Kidney tubule cell (primary cell): ENCODE measurements at places on chromosomes 11 and 22.
A peak's percentile ranks its signal among the peaks of the same experiment; 100 is the strongest.

DNA sequence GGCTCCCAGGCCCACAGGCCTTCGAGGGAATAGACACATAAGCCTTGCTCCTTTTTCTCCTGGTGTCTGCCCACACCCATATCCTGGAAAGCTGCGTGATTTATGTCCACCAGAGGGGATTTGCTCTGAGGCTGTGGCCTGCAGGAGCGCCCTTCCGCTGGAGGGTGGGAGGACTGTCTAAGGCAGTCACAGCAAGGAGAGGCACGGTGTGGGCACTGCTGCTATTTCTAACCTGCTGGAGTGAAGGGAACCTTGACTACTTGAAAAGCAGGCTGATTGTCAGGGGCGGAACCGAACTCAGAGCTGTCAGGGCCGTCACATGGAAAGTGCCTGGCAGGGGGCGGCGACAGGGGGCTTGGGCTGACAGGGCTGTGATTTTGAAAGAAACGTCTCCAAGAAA is 3.7 kb downstream of the UPB1 start:
- DNase-seq = no peak

DNA sequence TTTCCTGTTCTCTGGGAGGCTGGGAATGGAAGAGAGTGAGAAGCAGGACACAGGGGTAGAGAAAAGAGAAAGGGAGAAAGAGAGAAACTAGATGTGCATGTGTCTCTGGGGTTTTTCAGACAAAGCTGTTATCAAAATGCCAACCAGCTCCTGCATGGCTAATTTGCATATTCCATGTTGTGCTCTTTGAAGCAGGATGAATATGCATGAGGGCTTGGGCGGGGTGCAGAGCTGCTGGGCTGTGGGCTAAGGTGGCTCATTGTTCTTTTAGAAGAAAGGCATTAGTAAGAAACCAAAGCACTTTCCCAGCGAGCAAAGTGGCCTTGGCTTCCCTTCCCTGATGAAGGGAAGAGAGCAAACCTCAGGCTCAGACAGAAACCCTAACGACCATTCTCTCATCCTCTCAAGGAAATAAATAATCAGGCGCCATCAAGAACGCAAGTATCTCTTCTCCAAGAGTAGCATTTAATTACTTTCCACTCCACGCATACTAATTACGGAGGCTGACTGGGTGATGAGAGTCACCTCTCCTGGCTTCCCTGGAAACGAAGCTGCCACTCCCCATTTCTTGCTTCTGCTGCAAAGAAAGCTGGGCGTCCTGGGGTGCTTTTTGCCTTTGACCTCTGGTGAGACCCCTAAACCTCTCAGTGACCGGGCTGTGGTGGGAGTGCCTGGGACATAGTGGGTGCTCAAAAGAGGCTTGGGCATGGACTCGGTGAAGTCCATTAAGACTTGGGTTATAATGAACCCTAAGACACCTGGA is 54.2 kb downstream of the FEZ1 start:
- no peak for DNase-seq

GRCh38 chr11:75035911-75036565 is 47.3 kb downstream of the NEU3 start:
- peak; percentile 94 for DNase-seq

DNA sequence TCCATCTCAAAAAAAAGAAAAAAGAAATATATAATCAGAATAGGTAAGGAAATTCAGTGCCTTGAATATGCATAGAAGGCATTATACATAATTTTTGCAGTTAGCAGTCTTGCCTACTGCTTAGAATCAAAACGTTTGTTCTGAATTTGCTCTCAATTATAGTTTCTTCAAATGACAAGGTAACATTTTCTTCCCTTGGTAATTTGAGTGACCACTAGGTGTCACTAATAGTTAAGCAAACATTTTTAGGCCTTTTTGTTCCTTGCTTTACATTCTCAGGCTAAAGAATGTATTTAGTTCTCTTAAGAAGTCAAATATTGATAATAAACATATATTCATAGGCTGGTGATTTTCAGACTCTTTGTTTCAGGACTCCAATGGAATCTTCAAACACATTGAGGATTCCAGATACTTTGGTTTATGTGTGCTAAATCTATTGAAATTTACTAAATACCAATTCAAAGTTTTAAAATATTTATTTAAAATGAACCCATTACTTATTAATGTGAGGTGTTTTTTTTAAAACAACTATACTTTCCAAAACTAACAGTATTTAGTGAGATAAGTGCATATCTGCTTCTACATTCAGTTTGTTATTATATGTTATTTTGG is 55.0 kb upstream of the DEPDC7 start:
- peak; percentile 55 for DNase-seq

- no peak for DNase-seq
Observed at GRCh38 chr11:121564948-121565684, 112.3 kb upstream of the SORL1-AS1 start.

DNA sequence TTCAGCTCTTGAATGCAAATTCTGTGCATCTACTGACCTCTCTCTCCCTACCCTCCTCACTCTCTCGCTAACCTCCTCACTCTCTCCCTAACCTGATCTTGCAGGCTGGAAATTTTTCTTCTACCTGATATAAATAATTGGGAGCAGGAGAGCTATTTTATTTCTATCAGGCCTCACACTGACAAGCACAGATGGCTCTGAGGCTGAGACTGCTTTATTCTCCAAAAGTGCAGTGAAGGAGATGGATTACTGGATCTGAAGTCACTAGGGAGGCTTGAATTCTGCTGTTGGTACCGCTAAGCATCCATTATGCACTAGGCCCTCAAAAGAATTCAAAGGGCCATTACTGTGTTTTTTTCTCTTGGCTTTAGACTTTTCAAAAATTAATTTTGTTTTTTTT is 19.4 kb upstream of the LDHA start:
- no peak for DNase-seq

GRCh38 chr11:133104009-133104744 is 428.1 kb downstream of the OPCML start:
- no peak for DNase-seq

- DNase-seq = peak; percentile 62
Observed at GRCh38 chr22:24432059-24432853, 4.9 kb downstream of the ADORA2A start.

- peak; percentile 94 for DNase-seq
Observed at GRCh38 chr11:27977031-27977430, 130.9 kb downstream of the KIF18A start.

GRCh38 chr11:74786574-74786973 is 37.9 kb downstream of the RNF169 start:
- DNase-seq = no peak

DNA sequence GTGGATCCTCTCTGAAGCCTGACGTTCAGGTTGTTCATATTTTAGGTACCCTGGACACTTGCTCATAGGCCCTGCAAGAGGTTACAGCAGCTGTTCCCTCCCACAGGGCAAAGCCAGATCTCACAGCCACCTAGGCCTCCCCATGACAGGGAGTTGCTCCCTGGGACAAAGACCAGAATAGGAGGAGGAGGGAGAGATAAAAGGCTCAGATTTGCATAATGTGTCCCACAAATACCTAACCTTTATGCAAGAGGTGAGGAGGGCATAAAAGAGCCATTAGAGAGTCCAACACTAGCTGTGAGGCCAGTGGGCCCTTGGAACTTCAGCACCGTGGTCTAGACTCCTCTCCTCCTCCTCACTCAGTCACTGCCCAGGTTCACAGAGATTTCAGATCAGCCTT is 33.8 kb downstream of the ZNF280B start:
- DNase-seq = no peak

DNA sequence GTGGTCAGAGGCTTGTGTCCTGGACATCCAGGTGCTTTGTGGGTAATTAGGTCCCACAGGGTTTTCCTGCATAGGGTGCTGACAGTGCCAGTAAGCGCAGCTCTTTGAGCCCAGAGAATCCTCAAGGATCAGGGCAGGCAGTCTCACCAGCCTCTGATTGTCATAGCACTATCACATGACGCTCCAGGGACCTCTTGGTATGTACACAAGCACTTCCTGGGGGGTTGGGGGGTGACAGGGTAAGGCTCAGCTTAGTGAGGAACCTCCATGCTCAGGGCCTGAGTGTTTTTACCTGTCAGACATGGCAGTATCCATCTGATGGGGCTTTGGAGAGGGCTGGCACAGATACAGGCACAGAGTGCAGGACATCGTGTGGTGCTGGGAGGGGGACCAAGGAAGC is 27.9 kb upstream of the SUSD2 start:
- DNase-seq = peak; percentile 56

- no peak for DNase-seq
Observed at GRCh38 chr22:30221121-30221992, 25.2 kb downstream of the LIF start.

DNA sequence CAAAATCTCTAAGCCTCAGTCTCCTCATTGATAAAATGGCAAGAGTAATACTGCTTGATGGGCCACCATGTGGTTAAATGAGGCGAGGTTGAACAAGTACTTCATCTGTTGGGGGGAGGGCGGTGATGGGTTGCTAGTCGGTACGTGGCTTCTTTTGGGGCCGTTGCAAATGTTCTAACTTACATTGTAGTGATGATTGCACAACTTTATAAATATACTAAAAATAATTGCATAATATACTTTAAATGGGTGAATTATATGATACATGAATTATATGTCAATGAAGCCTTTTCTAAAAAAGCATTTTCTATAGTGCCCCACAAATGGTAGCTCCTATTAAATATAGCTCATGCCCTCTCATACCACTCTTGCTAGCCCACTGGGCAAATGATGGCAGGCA is 6.5 kb downstream of the MS4A8 start:
- no peak for DNase-seq

DNA sequence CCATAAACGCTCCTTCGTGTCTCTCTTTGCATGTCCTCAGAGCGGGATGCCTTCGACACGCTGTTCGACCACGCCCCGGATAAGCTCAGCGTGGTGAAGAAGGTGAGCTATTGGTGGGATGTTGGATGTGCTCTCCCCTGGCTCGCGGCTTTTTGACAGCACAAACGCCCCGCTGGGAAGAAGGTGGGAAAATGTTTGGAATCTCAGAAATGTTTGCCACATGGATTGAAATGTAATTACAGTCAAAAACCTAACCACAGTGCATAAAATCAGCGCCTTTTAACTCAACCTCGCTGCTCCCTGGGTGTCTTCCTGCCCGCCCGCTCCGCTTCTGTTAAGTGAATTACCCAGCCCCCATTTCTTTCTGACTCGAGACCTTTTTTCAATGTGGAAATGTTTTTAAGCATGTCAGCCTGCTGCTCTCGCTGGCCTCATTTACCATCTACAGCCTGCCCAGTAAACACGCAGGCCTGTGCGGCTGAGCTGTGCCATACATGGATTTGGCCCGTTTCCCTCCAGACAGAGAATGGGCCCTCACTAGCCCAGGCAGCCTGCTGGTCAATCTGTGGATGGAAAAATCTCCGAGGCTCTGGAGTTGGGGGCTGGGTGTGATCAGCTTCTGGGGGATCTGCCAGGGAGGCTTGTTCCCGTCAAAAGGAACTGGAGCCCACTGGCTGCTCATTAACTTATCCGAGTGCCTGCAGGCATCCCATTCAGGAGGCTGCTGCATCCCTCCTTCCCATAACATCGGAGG is 32.7 kb upstream of the PARVG start:
- peak; percentile 15 for DNase-seq

- DNase-seq = peak; percentile 60
Observed at GRCh38 chr11:3686751-3687150, 15.6 kb upstream of the CHRNA10 start.

- no peak for DNase-seq
Observed at GRCh38 chr22:50153056-50153755, 17.3 kb upstream of the PANX2 start.

- no peak for DNase-seq
Observed at GRCh38 chr11:66580803-66581202, 12.1 kb downstream of the CCDC87 start.

DNA sequence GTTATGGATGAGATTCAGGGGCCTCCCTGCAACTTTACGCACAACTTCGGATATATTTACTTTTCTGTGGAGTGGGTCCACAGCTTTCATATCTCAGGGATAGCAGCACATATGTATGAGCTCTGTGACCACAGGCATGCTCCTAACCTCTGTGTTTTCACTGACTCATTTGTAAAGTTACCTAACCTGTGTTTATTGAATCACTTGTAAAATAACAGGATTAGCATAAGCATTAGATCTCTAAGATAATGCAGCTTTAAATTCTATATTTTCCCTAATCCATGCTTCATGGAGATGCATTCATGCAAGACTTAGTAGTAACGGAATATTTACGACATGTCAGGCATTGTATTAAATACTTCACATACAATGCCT is 47.9 kb upstream of the DDI1 start:
- DNase-seq = peak; percentile 50

DNA sequence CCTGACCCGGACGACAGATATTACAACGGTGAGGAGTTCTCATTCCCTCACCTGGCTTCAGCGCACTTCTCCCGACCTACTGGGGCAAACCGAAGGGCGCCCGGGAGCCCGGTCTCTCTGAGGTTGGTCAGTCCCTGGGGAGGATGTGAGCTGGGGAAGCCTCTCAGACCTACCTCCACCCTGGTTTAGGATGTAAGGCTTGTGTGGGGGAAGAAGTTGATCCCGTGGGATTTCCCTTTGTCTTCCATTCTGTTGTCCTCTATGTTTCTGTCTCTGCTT is 12.3 kb downstream of the ROBO3 start:
- DNase-seq = no peak

- DNase-seq = no peak
Observed at GRCh38 chr11:75903276-75903675, 88.3 kb downstream of the UVRAG start.

DNA sequence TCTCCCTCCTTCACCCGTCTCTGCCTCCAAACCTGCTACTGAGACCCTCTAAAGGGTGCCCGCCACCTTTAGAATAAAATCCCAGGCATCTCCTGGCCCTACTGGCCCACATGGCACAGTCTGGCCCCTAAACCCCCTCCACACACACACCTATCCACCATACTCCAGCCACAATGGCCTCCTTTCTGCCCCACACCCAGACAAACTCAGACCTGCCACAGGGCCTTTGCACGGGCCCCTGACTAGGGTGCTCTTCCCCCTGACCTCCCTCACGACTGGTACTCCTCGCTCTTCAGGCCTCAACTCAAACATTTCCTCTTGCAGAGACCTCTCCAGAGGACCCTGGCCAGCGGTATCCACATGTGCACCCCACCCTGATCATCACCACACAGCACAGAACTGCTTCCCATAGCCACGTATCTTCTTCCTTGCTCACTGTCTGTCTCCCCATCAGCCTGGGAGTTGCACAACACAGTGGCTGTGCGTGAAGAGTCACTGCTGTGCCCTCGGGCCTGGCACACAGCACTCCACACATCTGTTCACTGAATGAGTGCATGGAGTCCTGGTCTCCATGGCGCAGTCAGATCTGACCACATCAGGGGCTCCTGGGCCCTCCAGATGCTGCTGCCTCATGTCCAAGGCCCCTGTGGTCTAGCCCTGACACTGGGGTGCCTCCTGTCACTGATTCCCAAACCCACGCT is 66.2 kb upstream of the TCF20 start:
- DNase-seq = no peak

- DNase-seq = peak; percentile 97
Observed at GRCh38 chr11:70399681-70400112, 1.4 kb downstream of the CTTN start.

- no peak for DNase-seq
Observed at GRCh38 chr11:124928942-124929665, 6.7 kb downstream of the HEPACAM start.

- no peak for DNase-seq
Observed at GRCh38 chr11:19834771-19835170, 122.1 kb downstream of the NAV2 start.
